ENCODE measurements at places on chromosomes 4 and X.

GRCh38 chr4:69485130-69485529 lies 10.6 kb downstream of the UGT2B4 start:
- no peak for DNase-seq

DNA sequence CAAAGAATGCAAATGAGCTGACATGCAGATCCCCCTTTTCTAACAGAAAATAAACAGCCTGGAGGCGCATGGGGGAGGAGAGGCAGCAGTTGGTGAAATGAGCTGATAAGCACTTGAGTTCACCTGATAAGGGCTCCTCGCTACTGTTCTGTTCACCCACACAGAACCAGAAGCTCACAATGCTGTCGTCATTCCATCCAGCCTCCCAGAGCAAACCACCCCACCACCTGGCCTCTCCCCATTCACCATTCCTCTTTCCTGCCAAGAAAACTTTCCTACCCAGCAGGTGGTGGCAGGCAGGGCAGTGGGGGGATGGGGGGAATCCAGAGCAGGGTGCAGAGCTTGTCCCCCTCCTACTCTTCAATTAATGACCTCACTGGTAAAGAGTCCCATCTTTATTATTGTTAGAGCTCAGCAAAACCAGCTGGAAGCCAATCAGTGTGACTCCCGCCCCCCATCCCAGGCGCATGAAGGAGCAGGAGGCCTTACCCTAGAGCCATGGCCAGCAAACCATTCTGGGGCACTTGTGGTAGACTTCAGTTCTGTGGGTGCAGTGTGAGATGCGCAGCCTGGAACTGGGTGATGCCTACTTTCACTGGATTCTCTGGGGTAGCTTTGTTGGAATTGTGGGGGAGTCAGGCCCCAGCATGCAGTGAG lies 350.3 kb downstream of the ZIC3 start:
- no peak for DNase-seq

DNA sequence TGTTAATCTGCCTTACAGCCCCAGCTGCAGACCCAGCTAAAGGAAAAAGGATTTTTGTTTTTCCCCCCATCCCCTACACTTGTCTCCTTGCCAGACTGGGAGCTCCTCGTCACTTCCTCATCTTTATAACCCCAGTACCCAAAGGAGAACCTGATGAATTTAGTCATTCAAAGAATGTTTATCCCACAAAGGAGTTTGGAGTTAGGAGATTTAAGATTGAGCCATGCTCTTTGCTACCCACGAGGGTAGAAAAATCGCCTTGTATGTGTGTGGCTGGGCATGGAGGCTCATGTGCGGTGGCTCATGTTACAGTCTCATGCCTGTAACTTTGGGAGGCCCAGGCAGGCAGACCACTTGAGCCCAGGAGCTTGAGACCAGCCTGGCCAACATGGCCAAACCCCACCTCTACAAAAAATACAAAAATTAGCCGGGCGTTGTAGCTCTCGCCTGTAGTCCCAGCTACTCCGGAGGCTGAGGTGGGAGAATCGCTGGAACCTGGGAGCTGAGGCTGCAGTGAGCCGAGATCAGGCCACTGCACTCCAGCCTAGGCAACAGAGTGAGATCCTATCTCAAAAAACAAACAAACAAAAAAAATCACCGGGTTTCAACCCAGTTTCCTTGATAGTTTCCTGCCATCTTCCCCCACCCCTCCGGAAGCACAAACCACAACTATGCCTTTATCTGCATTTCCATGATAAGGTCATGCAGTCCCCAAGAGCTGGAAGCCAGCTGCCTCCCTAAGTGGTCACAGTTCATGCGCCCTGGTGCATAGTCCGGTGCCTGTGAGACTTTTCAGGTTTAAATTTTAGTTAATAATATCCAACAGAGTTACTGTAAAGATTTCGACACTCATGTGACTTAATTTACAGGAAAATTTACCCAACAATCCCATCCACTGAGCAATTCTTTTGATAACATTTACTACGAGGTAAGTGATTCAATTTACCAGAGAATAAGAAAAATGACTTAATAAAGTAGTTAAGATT lies 1.5 kb downstream of the CFAP97 start:
- DNase-seq, result no peak

DNA sequence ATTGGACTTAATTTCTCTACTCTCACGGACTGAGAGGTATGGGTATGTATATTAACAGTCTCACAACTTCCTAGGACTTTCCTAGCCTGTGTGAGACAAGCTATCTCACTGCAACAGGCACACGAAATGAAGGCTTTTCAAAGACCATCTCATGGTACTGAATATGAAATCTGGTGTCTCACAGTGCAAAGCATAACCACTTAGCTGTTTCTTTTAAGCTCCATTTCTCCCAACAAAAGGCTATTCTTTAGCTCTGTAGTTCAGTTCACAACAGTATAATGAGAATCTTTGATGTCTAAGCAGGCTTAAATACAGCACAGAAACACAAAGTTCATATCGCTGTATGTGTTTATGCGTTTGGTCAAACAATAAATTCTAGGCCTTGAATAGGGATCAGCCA lies 116.2 kb upstream of the PCDH18 start:
- DNase-seq, result no peak

DNA sequence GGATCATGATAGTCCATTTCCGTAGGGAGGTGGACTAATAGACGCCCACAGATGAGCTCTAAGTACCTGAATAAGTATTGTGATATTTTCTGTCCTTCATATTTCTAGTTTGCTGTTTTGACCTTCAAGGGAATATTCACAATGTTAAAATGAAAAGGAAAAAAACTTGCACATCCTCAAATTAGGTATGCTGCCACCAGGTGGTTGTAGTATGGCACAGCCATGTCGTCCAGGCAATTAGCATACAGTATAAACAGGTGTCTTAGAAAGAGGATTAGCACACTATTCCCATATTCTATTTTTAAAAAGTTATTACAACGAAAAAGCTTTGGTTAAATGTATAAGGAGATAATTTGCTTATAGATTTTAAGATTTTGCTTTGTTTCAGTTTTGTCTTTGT lies 802.0 kb downstream of the RPA4 start:
- DNase-seq, result no peak

- DNase-seq, result no peak
Measured at GRCh38 chr4:153205757-153206156, 1.5 kb downstream of the TRIM2 start.

DNA sequence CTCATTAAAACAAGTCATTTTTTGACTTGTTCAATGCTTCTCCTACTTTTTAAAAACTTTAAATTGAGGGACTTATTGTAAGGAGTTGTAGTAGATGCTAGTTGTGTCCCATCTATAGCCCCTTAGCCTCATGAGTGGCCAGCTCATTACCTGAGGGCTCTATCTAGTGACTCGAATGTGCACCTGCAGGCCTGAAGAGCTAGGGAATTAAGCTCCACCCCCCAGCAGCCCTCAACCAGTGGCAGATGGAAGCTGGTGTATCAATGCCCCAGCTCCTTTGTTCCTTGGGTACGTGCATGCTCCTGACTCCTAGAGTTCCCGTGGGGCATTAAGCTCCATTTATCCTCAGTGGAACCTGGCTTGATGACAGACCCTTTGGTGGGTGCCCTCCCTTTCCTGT lies 146.7 kb upstream of the FAM9B start:
- DNase-seq, result no peak

- DNase-seq, result no peak
Measured at GRCh38 chr4:175559126-175559525, 252.9 kb downstream of the GPM6A start.

DNA sequence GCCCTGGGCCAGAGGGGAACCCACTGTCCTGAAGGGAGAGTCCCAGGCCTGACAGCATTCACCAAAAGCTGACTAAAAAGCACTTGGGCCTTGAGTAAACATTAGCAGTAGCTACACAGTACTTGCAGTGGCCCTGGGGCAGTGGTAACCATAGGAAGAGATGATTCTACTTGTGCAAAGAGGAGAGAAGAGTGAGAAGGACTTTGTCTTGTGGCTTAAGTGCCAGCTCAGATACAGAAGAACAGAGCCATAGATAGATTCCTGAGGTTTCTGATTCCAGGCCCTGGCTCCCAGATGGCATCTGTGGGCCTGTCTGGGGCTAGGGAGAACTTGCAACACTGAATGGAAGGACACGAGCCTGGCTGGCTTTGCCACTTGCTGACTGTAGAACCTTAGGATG lies 100.5 kb downstream of the PTCHD1 start:
- no peak for DNase-seq

DNA sequence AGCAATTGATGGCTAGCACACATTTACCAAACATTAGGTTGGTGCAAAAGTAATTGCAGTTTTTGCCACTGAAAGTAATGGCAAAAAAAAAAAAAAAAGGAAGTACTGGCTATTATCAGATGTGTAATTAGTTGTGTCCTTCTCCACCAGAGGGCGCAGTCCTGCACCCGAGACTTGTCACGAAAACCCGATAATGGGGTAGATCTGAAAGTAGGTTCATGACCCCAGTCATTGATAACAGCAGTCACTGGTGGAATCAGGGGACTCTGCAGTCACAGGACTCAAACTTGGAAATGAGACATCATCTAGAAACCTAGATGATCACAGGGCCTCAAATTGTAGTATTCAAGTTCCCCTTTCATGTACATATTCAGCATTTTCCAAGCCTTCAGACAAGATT lies 13.1 kb upstream of the ACOT9 start:
- peak; percentile 5 for DNase-seq

DNA sequence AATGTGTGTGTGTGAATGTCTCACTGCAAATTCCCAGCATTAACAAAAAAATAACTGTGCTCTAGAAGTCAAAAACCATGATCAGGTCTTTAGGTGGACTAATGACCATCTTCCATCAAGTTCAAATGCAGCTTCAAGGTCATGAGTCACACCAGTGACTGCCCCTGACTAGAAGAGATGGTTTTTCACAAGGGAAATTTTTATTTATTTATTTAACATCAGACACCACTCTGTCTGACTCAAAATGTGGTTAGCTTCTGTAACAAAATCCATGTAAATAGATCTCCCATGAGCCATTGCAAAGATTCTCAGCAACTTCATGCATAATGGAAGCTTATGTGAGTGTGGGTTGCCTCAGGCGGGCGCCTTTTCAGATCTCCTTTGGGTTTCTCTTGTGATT lies 219.2 kb downstream of the KIT start:
- no peak for DNase-seq

DNA sequence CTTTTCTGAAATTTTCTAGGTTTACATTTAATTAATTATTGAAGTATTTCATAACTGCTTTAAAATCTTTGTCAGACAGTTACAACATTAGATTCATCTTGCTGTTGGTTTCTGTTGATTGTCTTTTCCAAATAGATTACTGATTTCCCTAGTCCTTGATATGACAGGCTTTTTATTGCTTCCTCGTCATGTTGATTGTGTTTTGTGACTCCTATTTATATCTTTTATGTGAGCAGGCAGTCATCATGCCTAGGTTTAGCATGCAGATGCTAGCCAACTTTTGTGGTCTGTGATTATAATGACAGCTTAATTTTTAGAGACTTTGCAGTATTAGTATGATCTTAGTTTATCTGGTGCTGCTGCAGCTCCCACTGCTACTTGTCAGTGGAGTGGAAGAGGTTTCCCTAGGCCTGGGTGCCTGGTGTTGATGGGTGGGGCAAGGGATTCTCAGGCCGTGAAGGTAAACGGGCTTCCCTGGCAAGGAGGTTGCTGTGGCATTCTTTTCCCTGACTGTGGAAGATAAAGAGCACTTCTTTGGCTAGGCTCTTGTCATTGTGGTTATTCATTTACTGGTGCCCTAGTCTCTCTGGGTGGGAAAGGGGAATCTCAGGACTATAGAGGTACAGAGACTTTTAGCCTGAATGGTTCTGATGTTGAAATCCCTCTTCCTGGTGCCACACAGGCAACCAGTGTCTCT lies 65.7 kb downstream of the SERPINA7 start:
- DNase-seq, result no peak

DNA sequence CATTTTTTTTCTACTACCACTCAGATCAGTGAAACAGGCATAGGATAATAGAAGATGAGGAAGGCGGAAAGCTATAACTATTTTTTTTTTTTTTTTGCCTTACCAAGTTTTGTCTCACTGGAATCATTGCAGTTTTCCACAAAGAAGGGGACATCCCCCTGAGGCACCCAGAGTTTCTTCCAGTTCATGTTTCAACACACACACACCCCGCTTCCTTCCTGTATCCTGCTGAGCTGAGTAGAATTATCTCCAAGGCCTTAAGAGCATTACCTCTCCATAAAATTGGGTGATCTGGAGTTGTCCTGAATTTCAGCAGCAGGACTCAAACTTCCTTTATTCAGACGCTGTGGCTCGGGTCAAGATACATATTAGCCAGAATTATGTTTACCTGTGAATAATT lies 111.9 kb downstream of the PALLD start:
- DNase-seq, result no peak

- no peak for DNase-seq
Measured at GRCh38 chr4:178081896-178082295, 639.7 kb upstream of the AGA start.

- DNase-seq, result no peak
Measured at GRCh38 chrX:24317567-24317966, 3.7 kb upstream of the SUPT20HL2 start.

GRCh38 chrX:19745077-19745476 lies 142.3 kb downstream of the SH3KBP1 start:
- DNase-seq, result no peak

DNA sequence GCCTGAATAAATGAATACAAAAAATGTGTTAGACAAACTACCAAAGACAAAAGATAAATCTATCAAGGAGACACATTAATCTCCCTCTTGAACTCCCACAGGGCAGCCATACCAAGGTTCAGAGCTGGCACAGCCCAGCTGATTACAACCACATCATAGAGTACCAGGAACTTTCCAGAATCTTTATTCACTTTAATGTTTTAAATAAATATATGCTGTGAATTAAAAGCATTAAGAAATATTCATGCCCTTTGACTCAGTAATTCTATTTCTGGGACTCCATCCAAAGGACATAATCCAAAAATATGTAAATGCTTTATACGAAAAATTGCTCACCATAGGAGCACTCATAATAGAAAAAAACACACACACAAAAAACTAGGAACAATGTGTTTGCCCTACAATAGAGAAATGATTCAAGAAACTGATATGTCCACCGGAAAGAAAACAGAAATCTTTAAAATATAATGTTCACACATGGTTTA lies 126.0 kb downstream of the LDB2 start:
- no peak for DNase-seq

GRCh38 chr4:84647312-84647884 lies 64.5 kb downstream of the CDS1 start:
- DNase-seq, result no peak

DNA sequence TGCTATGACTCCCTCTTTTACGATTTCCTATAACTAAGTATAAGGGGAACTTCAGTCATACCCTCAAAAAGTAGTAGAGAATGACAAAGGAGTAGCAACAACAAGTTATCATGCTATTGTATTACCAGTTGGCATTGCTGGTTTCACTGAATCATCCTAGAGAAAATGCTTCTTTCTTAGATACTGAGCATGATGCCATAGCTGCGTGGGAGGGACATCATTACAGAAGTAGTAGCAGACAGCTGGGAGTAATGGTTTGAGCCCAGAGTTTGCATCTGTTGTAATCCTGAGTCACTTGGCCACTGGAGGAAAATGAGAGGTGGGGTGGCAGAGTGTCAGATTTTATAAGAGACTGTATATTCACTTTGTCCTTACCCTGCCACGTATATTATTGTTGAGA lies 38.6 kb downstream of the MTMR1 start:
- peak; percentile 64 for DNase-seq

- no peak for DNase-seq
Measured at GRCh38 chr4:147488556-147488955, 7.7 kb downstream of the EDNRA start.

GRCh38 chr4:149549911-149550310 lies 265.7 kb downstream of the IQCM start:
- DNase-seq, result no peak

GRCh38 chr4:169975838-169976796 lies 50.1 kb downstream of the MFAP3L start:
- no peak for DNase-seq

- DNase-seq, result no peak
Measured at GRCh38 chr4:178556796-178557195, 1114.6 kb upstream of the AGA start.

- DNase-seq, result no peak
Measured at GRCh38 chr4:42482516-42483327, 85.4 kb downstream of the SHISA3 start.

Data from HFF-Myc (cell line).